ENCODE measurements at places on chromosomes 7 and 10.
A peak's percentile ranks its signal among the peaks of the same experiment; 100 is the strongest.

GRCh38 chr10:89475591-89475998, 59.8 kb downstream of the SLC16A12 start:
- no peak for DNase-seq

- DNase-seq: no peak
These were observed 608.7 kb downstream of the DNAJB9 start for GRCh38 chr7:109178342-109178741.

DNA sequence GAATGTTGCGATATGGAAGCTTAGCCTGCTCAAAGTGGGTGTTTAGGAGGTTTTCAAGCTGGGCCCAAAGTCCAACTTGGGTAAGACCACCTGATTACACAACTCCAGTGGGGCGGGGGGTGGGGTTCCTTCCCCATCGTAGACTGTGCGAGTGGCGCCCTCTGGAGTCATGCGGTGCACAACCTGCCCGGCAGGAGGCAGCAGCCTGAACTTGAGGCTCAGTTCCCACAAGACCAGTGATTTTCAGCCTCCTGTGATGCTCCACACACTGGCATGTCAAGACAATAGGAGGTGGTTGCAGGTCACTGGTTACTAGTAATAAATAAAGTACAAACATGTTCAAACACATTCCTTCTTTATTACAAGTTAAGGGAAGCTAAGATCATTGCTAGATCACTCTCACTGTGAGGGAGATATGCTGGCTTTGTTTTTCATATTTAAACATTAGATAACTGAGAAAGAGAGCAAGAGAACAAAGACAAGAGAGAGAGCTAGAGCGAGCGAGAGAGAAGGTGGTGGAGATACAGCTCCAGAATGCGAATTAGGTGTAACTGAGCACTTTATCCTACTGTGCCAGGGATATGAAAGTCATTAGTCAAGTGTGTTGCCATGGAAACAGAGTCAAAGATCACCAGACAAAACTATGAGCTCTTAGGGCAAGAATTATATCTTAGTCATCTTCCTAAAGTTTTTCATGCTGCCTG, 97.4 kb upstream of the BMPER start:
- DNase-seq: peak; percentile 18

DNA sequence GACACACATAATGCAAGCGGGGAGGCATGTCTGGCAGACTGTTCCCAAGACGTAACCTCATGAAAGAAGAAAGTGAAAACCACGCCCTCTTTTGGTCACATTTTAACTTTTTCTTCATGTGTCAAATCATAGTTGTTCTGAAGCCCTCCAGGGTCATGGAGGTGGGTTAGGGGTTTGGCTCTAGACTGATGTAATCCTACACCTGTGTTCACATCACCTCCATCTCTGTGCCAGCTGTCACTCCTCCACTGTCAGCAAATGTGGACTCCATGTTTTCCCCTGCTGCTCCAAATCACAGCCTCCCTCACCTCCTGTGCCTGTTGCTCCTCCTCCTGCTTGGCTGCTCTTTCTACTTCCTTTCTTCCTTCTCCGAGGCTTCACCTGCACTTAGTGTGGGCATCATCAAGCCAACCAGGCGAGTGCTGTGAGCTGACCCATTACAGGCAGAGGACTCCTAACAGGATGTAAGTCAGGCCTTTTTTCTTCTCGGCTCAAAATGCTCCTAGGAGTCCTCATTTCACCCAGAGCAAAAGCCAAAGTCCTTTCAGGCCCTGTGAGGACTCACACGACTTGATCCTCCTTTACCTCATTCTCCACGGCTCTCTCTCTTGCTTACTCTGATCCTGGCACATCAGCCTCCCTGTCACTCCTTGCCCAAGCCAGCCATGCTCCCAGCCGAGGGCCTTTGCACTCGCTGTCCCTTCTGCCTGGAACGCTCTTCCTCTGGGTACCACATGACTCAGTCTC, 66.4 kb upstream of the IFRD1 start:
- no peak for DNase-seq

DNA sequence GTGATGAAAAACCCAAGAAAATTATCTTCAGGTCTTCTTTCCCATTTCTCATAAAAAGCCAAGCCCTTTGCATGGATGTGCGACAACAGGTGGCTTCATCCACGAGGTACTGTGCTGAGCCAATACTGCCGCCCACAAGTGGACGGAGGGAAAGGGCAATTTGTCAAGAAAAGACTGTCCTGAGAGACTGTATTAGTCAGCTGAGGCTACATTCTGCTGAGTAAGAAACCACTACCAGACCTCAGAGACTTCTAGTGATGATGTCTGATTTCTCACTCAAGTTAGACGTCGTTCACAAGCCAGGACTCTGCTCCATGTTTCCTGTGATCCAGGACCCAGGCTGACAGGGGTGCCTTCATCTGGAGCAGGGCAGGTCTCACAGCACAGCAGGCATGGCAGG, 171.5 kb upstream of the CDCA7L start:
- DNase-seq: no peak

DNA sequence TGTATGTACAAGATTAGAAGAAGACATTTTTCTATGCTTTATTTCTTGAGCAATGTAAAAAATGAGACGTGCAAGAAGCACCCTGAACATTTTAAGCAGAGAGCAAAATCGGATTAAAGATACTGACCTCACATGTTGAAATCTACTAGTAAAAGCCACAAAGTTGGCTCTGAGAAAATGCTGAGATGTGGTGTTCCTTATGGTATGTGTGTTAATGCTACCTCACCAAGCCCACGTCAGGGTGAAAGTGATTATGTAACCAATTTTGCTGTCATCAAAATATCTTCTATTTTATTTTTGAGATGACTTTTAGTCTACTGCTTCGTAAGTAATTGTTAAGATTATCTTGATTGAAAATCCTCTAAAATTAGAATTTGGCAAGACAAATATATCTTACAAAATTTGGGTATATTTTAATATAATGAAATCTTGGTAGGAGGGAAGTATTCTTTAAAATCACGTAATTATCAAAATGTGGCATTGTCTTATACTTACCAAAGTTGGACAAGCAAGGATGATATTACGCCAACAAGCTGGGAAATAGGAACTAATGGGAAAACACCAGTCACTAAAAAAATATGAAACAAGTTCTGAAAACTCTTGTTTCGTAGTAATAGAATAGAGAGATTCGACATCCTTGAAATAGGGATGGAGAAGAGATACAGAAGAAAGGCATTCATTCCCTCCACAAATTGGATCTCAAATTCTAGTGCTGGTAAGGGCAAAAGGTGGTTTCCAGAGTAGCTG, 5.8 kb downstream of the ADO start:
- DNase-seq: no peak

- no peak for DNase-seq
These were observed 16.9 kb upstream of the CDK14 start for GRCh38 chr7:90579181-90579688.

DNA sequence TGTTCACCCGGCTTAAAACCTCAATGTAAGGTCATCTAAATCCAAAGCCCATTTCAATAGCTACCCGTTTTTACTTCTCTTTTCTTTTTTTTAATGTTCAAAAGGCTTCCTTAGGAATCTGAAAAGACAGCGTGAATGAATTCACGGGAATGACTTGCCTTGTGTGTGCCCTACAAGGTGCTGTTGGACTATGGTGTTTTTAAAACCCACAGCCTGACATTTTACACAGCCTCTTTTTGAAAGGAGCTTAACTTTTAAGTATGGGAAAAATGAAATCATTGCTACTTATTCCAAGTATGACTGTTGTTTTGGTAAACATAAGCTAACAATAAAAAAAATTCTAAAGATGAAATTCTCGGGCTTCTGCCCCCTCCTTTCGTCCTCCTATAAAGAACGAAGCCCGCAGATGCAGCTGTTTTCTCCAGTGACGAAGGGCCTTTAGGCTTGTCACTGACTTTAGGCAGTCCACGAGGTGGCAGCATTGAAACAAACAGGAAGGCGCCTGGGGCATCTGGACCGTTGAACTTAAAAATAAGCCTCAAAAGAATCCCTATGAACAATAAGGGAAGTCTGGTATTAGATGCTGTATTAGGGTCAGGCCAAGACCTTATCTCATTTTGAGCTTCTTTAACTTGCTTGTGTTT, 141.3 kb downstream of the NRP1 start:
- DNase-seq: peak; percentile 89

GRCh38 chr7:47304727-47305719, 276.9 kb downstream of the TNS3 start:
- DNase-seq: no peak

- no peak for DNase-seq
These were observed 275.4 kb upstream of the NEBL start for GRCh38 chr10:21172542-21172929.

- no peak for DNase-seq
These were observed 9.4 kb upstream of the PFKP start for GRCh38 chr10:3057946-3058345.

Measured in activated naive CD4-positive, alpha-beta T cell treated with anti-CD3 and anti-CD28 coated beads for 36 hours (primary cell).